ENCODE measurements at places on chromosomes 4 and X. TPM values are rescaled to one million over a fixed set of nuclear protein-coding genes. Genes with fewer than 3 reads are reported as not detected.

The TEC gene
- total RNA-seq: 2.9 TPM

The SLITRK4 gene
- total RNA-seq: 0.32 TPM

The ANXA5 gene
- 122 TPM for total RNA-seq

DNA sequence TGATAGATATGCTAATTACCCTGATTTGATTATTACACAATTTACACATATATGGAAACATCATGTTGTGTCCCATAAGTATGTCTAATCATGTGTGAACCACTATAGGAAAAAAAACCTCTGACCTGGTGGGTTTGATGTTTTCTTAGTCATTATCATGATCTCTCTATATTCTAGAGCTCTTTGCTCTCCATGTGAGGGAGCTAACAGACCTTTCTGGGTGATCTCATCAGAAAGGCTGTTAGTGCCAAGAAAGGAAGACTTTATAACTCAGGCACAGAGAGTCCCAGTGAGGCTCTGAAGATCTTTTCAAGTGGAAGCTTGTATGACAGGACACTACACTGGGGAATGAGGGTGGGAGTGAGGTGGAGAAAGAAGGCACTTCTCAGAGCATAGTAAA is 527.7 kb upstream of the MAGEB2 start:
- DNase-seq: no peak

The ERVMER34-1 gene
- total RNA-seq: 0.77 TPM

Data from colonic mucosa (tissue), 4 donors.